WERI-Rb-1 (cell line): ENCODE measurements at places on chromosomes 6 and 20.
A peak's percentile ranks its signal among the peaks of the same experiment; 100 is the strongest.

DNA sequence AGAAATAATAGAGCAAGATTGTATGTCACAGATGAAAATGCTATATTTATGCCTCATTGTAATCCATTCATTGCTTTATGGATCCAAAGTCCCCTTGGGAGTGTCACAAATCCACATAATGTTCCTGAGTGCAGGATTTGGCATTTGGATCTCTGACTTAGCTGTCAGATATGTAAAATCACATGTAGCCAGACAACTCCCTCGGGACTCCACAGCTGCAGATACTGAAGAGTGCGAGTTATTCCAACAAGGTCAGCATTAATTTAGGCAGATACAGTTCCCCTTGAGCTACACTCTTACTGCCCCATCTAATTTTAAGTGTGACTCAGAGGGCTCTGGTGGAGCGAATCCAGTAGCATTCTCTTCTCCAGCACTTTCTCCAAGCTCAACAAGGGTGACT lies 433.2 kb downstream of the CD83 start:
- no peak for DNase-seq

GRCh38 chr20:44133424-44133823 lies 53.6 kb downstream of the JPH2 start:
- DNase-seq, result no peak

GRCh38 chr6:134544737-134545136 lies 226.8 kb upstream of the SGK1 start:
- DNase-seq, result no peak

DNA sequence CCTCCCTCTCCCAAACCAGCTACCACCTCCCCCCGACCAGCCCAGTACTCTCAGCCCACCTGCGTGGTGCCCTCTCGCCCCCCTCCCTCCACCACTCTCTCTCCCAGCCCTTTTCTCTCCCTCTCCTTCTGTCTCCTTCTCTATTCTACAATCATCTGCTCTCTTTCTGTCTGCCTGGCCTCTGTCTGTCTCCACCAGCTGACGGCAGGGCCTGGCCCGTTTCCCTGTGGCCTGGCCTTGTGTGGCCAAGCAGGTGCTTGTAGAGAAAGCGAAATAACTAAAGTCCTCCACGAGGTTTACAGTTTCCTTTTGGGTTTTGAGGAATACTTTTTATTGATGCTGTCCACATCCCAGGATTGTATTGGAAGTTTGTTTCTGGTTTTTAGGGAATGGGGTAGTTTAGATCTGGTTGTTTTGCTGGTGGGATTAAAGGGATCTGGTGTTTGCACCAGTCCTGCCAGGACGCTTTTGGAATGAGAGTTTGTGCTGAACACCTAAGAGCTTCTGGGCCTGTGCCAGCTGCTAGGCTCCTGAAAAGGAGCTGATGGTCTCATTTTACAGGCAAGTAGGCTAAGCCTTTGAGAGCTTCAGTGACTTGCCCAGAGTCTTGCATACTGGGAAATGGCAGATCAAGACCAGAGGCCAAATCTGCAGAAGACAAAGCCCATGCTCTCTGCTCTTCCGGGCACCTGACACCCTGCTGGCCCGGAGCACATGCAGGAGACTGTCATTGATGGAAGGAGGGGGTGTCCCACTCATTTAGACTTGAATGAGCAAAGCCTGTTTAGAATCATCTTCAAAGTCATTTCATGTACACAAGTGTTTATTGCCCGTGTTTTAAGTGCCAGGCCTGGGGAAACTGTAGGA lies 161.7 kb downstream of the SYCP2 start:
- no peak for DNase-seq

DNA sequence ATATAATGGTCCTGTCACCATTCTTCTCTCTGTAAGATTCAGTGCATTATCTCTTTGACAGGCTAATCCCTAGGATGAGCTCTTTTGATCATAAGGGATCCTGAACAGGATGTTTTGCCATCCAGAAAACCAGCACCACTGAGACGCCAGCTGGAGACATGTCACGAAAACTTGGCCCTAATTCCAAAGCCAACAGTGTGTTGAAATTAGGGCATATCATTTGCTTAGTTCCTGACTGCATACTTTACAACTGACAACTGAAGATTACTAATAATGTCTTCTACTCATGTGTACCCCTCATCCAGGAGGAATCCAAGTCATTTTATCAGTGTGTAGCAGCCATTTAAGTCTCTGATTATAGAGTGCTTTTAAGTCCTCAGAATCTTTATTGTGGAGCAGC lies 243.6 kb downstream of the KCNQ5 start:
- peak; percentile 73 for DNase-seq
